ENCODE measurements at places on chromosomes 5 and 9. TPM values are rescaled to one million over a fixed set of nuclear protein-coding genes. Genes with fewer than 3 reads are reported as not detected.

The TSSK1B gene
- not detected for total RNA-seq

The BRD8 gene
- total RNA-seq, result 95.6 TPM

GRCh38 chr9:131971482-131972074, 108.1 kb downstream of the MED27 start:
- H3K36me3 ChIP-seq, result peaks cover 6% of the 10 kb centered on the region
- H3K4me1 ChIP-seq, result no peaks in the 10 kb centered on the region
- no peak for DNase-seq
- H3K4me3 ChIP-seq, result no peak overlapping the region
- no peaks in the 10 kb centered on the region for H3K27me3 ChIP-seq

GRCh38 chr5:72402959-72403628, 82.9 kb downstream of the PTCD2 start:
- H3K4me1 ChIP-seq, result no peaks in the 10 kb centered on the region
- no peak overlapping the region for H3K27ac ChIP-seq
- H3K4me3 ChIP-seq, result no peak overlapping the region
- peaks cover 10% of the 10 kb centered on the region for H3K27me3 ChIP-seq
- DNase-seq, result no peak
- peaks cover 3% of the 10 kb centered on the region for H3K36me3 ChIP-seq

GRCh38 chr5:159759791-159760290, 156.4 kb upstream of the ADRA1B start:
- H3K4me3 ChIP-seq, result no peak overlapping the region
- H3K27me3 ChIP-seq, result peaks cover 2% of the 10 kb centered on the region
- DNase-seq, result no peak

- DNase-seq, result no peak
- peaks cover 22% of the 10 kb centered on the region for H3K27me3 ChIP-seq
- H3K27ac ChIP-seq, result no peak overlapping the region
- no peak overlapping the region for H3K4me3 ChIP-seq
- no peaks in the 10 kb centered on the region for H3K36me3 ChIP-seq
These were observed 64.0 kb downstream of the NSUN2 start for GRCh38 chr5:6568889-6569288.

Measured in activated naive CD4-positive, alpha-beta T cell treated with anti-CD3 and anti-CD28 coated beads for 36 hours (primary cell).